ENCODE measurements at places on chromosomes 2 and 18.

- no peak for DNase-seq
Observed at GRCh38 chr2:174482854-174483253, 4.0 kb downstream of the GPR155 start.

DNA sequence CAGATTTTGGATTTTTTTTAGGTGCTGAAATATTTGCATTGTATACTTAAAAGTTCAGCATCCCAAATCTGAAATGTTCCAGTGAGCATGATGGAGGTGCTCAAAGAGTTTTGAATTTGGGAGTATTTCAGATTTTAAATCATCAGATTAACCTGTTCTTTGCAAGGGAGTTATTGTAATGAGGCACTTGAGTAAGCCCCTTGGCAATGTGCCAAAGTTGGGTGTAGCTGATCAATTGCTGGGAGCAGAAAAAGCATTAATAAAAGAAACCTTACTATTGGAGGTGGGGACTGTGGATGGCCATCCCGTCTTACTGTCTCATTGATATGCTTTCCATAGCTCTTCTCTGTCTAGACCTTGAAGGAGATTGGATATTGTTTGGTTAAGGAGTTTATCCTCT is 28.3 kb downstream of the MALT1 start:
- DNase-seq: no peak

DNA sequence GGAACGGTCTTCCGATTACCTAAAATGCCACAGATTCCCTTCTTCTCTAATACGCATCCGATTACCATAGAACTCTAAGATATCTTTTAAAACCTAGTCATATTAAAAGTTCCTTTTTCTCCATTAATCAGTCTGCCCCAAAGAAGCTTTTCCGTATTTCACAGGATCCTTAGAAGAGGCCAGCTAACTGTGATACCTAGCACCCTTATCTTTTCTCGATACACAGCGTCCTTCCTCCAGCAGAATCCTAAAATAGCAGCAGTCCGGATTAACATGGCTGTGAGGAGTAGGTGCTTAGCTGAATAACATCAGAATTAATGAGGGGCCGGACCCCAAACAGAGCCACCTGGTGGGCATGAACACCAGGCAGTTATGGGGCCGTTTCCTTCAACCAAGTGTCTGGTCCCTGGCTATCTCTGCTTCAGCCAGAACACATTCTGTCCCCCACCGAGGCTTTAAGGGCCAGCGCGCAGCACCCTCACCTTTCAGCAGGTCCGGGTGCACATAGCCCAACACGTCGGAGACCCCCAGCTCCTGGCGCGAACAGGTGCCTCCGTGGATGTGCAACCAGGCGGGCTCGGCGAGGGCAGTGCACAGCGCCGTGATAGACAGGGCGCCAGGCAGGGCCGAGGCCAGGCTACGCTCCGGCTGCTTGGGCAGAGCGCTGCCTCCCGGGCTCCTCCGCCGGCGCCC is 995 bp downstream of the TMEM127 start:
- DNase-seq: peak; percentile 16

DNA sequence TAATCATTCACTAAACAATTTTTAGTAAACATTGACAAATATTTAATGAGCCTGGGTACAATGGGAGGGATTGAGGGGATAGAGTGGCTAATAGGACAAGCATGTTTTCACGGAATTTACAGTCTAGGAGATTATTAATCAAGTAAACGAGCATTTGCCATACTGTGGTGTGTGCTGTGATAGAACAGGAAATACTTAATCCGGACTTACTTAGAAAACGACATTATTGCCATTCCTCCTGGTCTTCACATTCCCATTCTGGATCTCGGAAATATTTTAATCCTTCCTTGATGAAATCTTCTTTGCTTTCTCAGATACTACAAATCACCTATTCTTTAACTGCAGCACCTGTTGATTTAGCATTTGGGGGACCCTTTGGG is 905 bp downstream of the TTLL4 start:
- DNase-seq: no peak

DNA sequence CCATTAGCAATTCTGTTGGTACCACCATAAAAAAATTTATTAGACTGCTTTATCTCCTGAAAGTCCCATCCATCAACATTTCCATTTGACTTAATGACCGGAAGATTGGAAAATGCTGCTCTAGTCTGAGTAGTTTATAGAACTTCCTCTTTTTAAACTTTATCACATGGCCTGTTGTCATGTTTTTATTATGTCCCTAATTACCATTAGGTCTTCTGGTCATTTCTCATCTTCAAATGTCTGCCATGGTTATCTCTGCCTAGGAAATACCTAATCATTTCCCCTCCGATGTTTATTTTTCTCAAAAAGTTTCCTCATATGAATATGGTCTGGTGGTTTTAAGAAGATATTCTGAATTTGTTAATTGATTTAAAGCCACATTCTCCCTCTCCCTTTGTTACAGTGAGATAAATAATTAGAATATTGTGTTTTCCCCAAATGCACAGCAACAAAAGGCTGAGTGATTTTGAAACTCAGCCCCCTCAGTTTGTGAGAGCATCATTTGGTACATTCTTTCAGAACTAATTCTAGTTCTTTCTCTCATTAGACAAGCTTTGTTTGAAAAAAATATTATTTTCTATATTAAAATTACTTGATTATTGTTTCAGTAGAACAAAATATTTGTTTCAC is 317.1 kb upstream of the ST6GAL2 start:
- no peak for DNase-seq

DNA sequence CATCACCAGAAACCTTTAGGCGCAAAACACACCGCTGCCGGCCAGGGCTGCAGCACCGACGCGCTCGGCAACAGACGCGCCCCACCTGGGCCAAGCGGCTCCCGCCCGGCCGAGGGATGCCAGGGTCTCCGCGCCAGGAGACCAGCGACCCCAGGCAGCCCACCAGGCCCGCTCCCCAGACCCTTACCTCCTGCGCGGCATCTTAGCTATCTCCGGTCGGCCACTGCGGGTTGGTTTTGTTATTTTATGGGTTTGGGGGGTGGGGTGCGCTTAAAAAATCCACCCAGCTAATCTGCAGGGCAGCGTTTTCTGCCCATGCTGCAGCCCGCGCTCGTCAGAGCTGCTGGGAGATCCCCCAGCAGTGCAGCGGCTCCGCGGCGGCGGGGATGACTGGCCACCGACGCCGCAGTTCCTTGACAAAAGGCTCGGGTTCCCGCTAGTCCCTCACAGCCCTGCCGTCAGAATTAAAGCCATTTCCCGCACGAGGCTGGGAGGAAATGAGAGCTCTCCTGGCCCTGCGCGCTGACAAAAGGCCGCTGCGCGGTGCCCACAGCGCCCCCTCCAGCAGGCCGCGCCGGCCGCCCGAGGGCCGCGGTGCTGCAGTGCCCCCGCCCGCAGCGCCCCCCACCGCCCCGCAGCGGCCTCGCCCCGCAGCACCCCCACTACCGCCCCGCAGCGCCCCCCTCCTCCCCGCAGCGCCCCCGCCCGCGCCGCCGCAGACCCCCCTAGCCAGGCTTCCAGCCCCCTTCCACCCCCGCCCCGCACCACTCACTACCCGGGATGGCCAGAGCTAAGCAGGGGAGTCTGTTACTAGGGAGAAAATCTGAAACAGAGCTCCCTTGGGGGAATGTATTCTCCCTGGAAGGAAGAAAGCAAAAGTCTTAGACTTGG is at the start of gene ADD2:
TSS of gene ADD2 (minus strand) at position 502 of the 891 bp plus-strand sequence. CDS start 61,792 bp downstream, outside the sequence.
- DNase-seq: peak; percentile 77

DNA sequence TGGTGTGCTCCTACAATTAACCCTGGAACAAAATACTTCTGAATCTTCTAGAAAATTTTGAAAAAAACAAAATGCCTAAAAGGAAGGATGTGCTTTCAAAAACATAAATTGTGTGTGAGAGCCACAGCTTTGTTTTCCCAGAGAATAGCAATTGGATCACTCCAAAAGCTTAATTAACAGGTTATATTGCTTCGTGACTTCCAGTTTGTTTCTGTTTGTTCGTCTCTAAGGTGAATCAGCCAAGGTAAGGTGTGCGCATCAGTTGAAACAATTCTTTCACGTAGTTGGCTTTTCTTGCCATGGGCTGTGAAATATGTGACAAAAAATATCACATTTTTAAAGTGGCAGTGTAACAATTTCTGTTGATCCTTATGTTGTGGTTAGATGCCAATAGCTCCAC is 90.3 kb upstream of the BARD1 start:
- DNase-seq: no peak

Measured in NT2/D1 (cell line).